ENCODE measurements at places on chromosomes 16 and 17.

DNA sequence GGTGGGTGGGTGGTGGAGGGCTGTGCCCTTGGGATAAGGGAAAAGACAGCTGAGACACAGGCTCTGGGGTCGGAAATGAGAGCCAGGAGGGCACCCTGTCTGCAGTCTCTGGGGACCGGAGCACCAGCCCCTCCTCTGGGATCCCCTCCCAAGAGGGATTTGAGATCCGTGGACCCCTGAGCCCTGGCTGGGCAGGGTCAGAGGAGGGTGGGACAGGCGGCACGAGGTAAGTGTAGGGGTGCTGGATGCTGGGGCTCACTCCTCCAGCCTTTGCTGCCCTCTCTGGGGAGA is 425 bp downstream of the SGSH start:
- DNase-seq, result no peak

GRCh38 chr16:31527734-31528274 is at the start of gene AHSP:
Gene AHSP (plus strand): TSS chr16:31527900. CDS start chr16:31528140, 240 bp downstream.
- DNase-seq, result no peak

DNA sequence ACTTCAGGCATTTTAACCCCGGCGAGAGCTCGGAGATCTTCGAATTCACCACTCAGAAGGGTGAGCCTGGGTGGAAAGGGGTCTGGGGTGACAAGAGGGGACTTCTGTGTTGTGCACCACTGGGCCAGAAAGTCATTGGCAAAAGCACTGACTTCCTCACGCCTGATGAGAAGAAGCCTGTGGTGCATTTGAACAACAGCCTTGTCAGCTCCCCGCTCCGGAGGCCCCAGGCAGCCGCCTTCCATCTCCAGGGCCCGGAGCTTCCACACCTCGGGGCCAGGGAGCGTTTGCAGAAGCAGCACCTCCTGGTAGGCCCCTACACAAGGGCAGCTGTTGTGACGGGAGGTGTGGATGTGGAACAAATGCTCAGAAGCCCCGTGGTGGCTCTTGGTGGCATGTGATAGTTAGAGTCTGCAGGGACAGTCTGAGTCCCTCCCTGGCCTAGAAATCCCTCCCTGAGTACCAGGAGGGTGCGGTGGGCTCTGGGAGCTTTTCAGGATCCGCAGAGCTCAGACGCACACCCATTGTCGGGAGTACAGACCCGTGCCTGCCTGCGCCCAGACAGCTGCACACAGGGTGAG is 9.7 kb downstream of the CACNG1 start:
- DNase-seq, result no peak

- DNase-seq, result no peak
These were observed 30.7 kb upstream of the ZNF423 start for GRCh38 chr16:49886554-49887094.

DNA sequence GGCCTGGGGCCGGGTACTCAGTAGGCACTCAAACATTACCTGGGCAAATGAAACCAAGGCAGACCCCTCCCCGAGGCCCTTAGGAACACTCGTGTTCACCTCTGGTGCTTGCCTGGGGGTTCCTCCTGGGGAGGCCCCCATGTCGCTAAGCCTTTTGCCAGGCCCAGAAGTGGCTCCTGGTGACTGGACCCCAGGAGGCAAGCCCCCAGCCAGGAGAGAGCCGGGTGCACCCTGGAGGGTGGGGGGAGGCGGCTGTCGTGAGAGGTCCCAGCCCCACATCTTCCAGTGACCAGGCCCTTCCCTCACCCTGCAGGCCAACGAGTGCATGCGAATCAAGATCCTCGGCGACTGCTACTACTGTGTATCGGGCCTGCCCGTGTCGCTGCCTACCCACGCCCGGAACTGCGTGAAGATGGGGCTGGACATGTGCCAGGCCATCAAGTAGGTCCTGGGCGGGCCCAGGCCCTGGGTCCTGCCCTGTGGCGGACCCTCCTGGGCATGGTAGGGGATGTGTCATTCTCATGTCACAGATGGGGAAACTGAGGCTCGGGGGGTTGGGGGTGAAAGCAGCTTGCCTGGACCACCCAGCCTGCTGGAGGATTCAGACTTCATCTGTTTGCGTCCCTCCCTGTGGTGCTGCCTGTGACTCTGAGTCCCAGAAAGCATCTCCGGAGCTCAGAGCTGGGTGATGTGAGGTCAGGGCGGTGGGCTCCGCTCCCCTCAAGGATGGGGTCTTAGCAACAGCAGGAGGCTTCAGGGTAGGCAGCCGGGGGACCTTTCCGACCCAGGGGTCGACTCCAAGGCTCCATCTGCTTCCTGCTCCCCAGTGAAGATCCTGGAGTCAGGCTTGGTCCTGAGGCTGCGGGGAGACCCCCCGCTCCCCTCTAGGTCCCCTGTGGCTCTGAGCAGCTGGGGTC is 32.5 kb downstream of the ADCY7 start:
- DNase-seq, result no peak

- DNase-seq, result peak; percentile 80
These were observed 4.4 kb downstream of the PGAP3 start for GRCh38 chr17:39683295-39683939.

GRCh38 chr17:40501499-40501911 is at the start of gene TNS4:
Gene TNS4 (minus strand): TSS chr17:40501623. CDS start chr17:40496425, 5,198 bp downstream.
- no peak for DNase-seq

GRCh38 chr17:26782153-26782552 is 511.8 kb upstream of the WSB1 start:
- DNase-seq, result no peak

DNA sequence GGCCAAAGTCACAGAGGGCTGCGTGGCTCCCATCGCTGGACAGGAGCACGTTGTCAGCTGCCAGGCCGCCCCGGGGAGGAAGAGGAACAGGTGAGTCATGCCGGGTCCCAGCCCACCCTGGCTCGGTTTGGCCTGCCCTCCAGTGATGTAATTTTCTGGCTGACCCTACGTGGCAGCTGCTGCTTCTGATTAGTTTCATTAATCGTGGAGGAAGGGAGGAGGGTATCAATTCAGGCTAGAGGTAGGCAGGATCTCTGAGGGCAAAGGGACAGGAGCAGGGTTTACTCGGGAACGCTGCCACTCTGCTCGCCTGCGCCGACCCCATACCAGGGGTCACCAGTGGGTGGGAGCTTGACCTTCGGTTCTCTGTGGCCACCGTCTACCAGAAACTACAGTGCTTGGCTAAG is 11.7 kb upstream of the SPATA32 start:
- DNase-seq, result no peak
